Prostate gland (tissue), 2 donors: ENCODE measurements at places on chromosomes 3 and 15. TPM values are rescaled to one million over a fixed set of nuclear protein-coding genes. Genes with fewer than 3 reads are reported as not detected.

- DNase-seq = no peak
Measured at GRCh38 chr3:61087465-61087864, 163.8 kb downstream of the FHIT start.

DNA sequence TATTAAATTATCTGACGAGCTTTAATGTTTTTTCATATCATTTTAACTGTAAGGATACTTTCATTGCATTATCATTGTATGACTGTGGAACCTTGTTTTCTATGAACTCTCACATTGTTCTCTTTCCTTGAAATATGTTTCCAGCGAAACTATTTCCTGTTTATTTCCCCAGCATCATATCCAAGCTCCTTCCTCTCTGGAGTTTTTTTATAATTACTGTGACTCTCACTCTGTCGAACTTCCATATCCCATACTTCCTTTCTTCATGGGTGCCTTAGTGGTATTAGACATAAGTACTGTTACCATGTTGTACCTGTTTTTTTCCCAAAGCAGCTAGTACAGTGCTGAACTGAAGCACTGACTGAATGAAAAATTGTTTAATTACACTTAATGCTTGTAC, 373.6 kb upstream of the CNTN3 start:
- DNase-seq = no peak

- DNase-seq = no peak
Measured at GRCh38 chr15:31023841-31024240, 32.4 kb upstream of the MTMR10 start.

Gene VIPR1
- total RNA-seq = 98.5 TPM

DNA sequence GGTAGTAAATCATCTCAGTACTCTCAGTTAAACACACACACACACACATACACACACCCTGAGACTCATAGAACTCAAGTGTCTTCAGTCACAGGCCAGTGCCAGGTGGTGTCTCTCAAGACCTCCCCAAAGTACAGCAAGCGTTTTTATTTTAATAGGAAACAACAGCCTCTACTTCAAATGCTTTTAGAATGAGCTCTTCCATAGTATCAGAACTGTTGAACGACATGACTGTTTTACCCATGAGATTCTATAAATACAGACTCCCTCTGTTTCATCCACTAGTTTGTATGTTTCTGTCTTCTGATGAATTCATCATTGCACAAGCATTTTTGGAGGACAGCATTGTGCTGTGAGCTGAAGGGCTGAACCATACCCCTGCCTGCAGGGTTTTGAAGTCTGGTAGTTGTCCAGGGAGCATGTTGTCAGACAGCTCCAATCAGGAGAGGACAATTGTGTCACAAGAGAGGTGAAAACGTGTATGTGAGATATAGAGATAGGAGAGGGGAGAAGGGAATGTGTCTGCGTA, 201.0 kb upstream of the BCL6 start:
- no peak for DNase-seq

DNA sequence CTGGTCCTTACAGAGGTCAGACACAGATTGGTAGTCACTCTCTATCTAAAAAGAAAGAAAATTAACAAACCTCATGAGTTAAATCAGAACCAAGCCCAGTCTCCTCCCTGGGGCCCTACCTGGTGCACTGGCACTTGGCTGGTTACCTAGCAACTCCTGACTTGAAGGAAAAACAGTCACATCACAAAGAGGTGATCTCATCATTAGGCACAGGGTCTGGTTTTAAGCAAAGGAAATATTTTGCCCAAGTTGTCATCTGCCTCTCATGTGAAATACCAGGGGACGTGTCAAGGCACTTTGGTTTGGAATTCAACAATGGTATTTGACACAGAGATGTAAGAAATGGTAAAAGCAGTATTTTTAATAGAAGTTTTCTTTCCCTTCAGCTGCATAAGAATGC, 47.7 kb upstream of the FMN1 start:
- DNase-seq = no peak

DNA sequence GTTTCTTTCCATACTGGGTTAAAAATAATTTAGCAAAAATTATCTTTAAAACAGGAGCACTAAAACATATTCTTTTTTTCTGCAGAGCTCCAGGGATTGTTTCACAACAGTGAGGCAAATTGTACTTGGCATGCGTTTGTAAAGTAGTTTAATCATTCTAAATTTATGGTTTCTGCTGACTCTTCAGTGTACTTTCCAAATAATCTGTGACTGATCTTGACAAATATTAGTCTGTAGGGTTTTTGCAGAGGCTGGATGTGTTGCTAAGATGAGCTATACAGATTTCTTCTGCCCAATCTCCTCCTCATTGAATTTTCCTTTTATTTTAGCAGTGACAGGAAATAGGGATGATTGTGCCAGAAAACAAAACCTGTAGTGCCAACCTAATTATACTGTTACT, 328.0 kb upstream of the MANF start:
- no peak for DNase-seq

- no peak for DNase-seq
Measured at GRCh38 chr15:95405447-95405846, 925.1 kb upstream of the NR2F2 start.
